ENCODE measurements at places on chromosomes 16 and 17. TPM values are rescaled to one million over a fixed set of nuclear protein-coding genes. Genes with fewer than 3 reads are reported as not detected.

- DNase-seq, result no peak
Observed at GRCh38 chr16:239948-240277, 5.3 kb downstream of the FAM234A start.

The TUBG1 gene
- total RNA-seq, result 12.1 TPM

The WNT3 gene
- 0.79 TPM for total RNA-seq

GRCh38 chr16:83238949-83239691 lies 568.7 kb upstream of the HSBP1 start:
- DNase-seq, result no peak

GRCh38 chr17:82568997-82569393 lies 49.5 kb downstream of the FOXK2 start:
- DNase-seq, result no peak

The RNF43 gene
- 6.1 TPM for total RNA-seq

The TBC1D3G gene
- total RNA-seq, result not detected

DNA sequence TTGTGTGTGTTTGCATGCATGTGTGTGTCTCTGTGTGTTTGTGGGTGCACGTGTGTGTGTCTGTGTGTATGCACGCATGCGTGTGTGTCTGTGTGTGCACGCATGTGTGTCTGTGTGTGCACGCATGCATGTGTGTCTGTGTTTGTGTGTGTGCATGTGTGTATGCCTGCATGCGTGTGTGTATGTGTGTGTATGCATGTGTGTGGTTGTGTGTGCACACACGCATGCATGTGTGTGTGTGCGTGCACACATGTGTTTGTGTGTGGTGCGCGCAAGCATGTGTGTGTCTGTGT lies 239.9 kb upstream of the TNRC6C start:
- no peak for DNase-seq

GRCh38 chr17:81189670-81190530 lies 23.9 kb upstream of the AATK start:
- DNase-seq, result no peak

GRCh38 chr16:2523801-2524231 lies 3.6 kb downstream of the AMDHD2 start:
- DNase-seq, result no peak

- DNase-seq, result no peak
Observed at GRCh38 chr16:67250045-67250327, 1.2 kb downstream of the SLC9A5 start.

The EVI2B gene
- not detected for total RNA-seq

GRCh38 chr17:50631908-50632571 lies 2.6 kb upstream of the ABCC3 start:
- DNase-seq, result peak; percentile 67

The SHBG gene
- 0.38 TPM for total RNA-seq

The CX3CL1 gene
- total RNA-seq, result not detected

DNA sequence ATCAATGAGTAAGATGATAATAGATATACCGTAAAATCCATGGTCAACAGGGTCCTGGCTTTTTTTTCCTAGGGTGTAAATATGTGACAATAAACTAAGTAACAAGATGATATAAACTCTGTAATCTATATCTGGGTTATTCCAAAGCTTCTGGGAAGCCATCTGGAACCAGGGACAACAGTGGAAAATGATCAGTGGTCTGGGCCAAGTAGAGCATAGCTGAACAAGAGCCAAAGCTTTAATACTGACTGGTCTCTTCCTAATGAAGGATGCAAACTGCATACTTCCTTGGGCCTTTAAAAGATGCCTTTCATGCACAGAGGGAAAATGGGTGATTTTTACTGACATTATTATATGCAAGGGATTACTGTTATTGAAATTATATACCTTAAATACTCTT lies 8.9 kb downstream of the CA10 start:
- DNase-seq, result no peak

GRCh38 chr16:84526794-84527531 lies 22.5 kb upstream of the MEAK7 start:
- DNase-seq, result no peak

DNA sequence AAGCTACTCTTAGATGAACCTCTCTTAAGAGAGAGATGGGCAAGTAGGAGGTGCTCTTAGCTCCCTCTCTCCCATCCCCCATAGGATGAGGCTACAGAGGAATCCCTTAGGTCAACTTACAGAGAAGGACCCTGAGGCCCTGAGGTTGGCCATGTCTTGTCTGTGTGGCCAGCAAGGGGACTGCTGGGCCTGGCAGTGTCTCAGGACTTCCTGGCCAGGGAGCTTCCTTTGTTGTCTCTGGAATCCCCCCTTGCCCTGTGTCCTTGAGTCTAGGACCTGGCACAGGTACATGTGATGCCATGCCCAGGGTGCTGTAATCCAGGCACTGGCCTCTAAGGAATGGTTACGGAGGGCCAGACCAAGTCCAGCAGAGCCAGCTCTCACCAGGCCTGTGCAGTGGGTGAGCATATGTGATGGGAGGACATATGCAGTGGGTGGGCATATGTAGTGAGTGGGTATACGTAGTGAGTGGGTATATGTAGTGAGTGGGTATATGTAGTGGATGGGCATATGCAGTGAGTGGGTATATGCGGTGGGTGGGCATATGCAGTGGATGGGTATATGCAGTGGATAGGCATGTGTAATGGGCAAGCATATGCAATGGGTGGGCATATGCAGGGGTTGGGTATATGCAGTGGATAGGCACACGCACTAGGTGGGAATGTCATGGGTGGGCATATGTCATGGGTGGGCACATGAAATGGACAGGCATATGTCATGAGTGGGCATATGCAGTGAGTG lies 20.3 kb upstream of the PECAM1 start:
- DNase-seq, result no peak

The AARSD1 gene
- 18.3 TPM for total RNA-seq

Measured in bronchial epithelial cell (primary cell).